GM12891 (cell line): ENCODE measurements at places on chromosomes 5 and 9.
A peak's percentile ranks its signal among the peaks of the same experiment; 100 is the strongest.

DNA sequence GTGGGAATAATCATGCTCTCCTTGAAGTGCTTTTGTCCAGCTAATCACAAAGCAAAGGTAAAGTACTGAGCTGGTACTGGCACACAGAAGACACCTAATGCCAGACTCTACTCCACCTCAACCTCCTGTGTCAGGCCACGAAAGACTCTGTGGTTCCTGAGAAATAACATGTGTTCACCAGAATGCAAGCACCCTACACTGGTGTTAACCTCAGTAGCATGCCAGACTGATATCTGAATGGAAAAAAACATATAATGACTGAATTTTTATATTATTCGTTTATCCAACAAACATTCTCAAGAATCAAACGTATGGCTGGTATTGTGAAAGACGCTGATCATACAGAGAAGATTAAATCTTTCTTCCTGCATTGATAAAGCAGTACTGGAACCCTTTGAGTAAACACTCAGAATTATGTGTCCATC is 97.1 kb upstream of the IFNE start:
- no peak for DNase-seq

DNA sequence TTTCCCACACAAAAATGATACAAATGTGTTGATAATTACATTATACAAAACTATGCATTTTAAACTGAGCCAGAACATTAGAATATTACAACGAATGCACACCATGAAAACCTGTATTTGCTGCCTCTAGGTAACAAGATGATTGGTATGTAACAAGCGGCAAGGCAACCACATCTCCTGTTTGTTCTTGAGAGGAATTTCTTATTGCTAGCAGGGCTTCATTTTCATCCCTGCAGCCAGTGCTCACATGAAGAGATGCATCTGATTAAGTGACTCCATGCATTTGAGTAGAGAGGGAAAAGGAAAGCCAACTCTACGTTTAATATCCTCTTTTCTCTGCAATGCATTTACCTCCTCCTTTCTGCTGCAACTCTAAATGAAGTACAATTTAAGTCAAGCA is 36.6 kb downstream of the FRMD3 start:
- no peak for DNase-seq

DNA sequence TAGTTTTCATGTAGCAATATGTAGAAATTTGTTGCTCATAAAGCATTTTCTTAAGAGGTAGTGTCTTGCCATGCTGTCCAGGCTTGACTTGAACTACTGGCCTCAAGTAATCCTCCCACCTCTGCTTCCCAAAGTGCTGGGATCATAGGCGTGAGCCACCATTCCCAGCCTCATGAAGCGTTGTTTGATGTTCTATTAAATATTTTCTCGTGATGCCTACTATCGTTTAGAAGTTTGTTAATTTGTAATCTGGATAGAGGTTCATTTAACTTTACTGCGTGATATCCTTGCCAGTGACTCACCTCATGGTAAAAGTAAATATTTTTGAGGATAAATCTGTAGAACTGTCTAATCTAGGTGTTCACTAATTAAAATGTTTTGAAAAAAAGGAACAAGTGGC is 82.6 kb downstream of the VCAN start:
- no peak for DNase-seq

DNA sequence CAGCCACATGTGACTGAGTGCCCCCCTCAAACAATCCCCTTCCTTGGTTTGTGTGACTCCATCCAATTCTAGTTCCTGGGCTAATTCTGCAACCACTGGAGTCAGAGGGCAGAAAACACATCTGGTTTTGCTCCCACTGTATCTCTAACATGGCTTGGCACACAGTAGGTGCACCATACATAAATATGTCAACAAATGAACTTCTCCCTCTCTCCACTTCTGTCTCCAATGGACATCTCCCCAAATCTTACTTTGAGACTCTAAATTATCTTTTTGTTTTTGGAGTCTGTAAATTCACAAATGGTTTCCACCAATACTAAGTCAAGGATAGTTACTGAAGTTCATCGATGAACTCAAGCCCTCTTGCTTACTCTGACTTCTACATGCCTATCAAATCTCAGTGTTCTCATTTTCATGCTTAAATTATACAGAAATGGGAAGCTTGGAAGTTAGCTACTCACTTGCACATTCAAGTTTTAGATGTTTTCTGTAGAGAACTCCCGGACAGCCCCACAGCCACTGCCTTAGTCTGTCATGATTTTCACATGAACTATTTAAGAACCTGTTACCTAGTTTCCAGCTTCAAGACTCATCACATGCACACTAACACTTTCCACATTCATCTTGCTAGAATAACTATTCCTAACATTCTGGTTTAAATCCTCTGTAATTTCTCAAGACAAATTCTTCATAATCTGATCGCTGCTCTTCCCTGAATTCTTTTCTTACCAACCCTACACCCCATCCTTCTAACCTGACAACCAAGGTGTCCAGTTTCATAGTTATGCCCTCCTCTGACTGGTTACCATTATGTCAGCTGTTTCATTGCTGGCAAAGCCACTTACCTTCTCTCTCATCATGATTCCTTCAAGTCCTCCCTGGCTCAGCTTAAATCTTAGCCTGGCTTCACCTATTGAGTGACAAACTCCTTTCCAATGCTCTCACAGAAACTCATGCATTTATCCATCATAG is 6.0 kb downstream of the RPL37 start:
- no peak for DNase-seq

DNA sequence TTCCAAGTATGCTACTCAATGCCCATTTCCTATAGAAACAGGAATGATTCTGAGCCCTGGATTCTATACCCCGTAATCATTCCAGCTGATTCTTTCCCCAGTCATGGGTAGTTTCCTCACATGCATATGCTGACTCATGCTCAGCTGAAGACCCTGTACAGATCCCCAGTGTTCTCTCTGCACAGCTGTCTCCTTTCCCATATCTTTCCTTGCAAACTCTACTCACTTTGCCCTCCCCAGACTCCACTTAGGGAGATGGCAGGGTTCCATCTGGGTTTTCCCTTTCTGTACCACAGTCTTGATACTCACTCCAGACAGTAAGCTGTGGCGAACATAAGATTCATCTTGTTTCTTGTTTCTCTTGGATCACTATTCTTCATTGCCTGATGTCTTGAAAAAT is 357.6 kb downstream of the RAB3C start:
- no peak for DNase-seq

DNA sequence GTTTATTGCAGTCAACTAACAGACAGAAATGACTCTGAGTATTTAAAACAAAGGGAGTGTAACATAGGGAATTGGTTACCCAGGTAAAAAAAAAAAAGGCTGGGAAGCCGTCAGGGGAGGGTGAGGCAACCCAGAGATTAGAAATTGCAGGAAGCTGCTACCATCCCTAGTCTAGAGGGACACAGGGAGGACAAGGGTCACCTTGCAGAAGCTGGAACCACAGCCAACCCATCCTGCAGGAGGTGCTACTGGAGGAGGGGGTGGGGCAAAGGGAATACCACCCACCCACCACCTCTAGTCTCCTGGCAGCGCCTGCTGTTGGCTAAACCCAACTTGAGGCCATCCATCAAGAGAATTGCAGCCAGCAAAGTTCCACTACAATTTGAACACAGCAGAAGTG is 6.5 kb downstream of the CAST start:
- no peak for DNase-seq

DNA sequence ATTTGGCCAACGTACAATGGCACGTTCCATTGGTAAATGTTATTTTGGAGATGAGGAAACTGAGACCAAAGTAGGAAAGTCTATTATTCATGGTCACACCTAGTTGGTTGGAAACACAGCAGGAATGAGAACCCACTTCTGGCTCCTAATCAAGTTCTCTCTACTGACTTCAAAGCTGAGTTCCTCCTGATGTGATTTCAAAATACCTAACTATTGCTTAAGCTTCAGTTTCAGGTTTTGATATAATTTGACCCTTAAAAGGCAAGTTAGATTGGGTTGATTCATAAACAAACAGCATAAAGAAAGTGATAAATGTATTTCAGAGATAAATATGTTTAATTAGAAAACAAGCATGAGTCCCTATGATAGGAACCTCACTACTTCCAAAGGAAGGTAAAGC is 312.5 kb downstream of the PARP8 start:
- no peak for DNase-seq

GRCh38 chr5:96712100-96712746 is 50.0 kb downstream of the CAST start:
- no peak for DNase-seq

DNA sequence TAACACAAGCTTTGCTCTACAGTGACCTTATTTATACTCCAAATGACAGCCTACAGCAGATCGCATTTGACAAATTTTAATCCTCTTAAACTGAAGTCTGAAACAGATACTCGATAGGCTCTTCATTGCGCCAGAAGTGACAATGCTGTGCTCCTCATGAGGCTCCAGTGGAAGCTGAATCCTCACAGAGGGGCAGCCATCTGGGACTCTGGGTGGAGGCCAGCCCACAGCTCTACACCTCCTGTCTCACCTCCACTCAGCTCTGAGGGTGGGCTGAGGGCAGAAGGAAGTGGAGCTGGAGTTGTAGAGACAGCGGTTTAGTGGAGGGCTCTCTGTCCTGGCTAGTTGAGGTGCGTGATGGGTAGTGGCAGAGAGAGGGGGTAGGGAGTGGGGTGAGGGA is 283.3 kb upstream of the ANKRD55 start:
- no peak for DNase-seq

GRCh38 chr5:76273206-76273885 is 129.7 kb upstream of the IQGAP2 start:
- no peak for DNase-seq

DNA sequence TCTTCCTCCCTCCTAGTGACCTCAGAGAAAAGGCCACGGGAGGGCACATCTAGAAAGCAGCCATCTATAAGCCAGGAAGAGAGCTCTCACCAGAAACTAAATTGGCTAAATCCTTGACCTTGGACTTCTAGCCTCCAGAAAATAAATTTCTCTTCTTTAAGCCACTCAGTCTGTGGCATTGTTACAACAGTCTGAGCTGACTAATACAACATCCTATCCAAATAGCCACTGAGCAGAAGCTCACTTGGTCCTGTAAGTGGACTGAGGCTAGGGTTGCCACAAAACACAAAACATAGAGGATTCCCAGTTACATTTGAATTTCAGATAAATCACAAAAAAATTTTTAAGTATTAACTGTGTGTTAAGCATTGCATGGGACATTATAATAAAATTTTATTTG is 383.4 kb downstream of the MLLT3 start:
- no peak for DNase-seq

GRCh38 chr9:105483618-105484017 is 35.8 kb downstream of the FSD1L start:
- no peak for DNase-seq

GRCh38 chr5:129079496-129079895 is 15.1 kb upstream of the ISOC1 start:
- DNase-seq, result no peak

DNA sequence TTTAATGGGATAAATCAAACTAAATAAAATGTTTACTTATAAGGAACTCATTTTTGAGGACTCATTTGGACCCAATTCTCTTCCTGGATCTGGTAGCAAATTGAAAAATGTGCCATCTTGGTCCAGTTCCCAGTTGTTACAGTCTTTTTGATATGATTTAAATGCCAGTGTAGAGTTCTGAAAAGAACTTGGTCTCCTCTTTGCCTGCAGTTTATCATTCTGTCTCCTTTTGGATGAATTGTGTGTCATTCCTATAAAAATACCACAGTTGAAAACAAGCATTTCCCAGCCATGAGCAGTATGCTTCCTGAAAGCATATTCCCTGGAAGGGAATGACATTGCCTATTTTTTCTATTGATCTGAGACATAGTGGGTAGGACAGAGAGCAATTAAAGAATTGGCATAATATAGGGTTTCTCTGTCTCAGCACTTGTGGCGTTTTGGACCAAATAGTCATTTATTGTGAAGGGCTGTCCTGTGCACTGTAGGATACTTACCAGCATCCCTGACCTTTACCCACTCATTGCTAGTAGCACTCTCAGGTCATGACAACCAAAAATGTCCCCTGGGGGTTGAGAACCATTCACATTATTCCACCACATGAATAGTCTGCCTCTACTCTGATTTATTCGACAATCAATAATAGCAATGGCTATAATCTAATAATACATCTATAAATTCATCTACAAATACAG is 181.8 kb downstream of the NXNL2 start:
- no peak for DNase-seq

- DNase-seq, result no peak
These were observed 14.8 kb downstream of the CAMK2A start for GRCh38 chr5:150274811-150275210.

DNA sequence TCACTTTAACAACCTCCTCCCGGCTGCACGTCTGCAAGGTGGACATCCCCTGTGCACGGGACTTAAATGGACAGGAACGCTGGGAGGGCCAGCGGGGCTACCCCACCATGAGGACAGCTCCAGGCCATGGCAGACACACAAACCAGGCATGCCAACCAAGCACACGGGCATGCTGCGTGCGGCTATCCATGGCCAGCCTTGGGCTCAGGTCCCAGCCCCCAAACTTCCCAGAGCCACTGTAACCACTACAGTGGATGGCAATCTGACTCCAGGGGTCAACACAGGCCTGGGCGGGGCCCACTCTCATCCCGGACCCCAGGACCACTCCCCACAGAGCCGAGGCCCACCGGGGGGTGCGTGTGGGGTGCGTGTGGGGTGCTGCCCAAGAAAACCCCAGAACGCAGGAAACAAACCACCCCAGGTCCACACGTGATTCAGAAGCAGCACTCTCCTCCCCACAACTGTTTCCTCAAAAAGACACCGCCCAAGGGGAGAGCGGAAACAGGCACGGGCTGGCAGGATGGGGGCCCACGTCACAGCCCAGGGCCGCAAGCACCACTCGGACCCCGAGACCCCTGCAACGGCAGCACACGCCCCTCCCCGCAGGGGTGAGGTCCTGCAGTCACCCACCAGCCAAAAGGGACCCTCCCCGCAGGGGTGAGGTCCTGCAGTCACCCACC is 7.4 kb downstream of the SLC12A7 start:
- DNase-seq, result no peak

- peak; percentile 40 for DNase-seq
These were observed at the start of gene GLRA1 for GRCh38 chr5:151924564-151925301. Gene GLRA1 (minus strand): TSS chr5:151924851. CDS start chr5:151924549, 302 bp downstream.
